ELF-1 (cell line): ENCODE measurements at places on chromosomes 4 and X.

DNA sequence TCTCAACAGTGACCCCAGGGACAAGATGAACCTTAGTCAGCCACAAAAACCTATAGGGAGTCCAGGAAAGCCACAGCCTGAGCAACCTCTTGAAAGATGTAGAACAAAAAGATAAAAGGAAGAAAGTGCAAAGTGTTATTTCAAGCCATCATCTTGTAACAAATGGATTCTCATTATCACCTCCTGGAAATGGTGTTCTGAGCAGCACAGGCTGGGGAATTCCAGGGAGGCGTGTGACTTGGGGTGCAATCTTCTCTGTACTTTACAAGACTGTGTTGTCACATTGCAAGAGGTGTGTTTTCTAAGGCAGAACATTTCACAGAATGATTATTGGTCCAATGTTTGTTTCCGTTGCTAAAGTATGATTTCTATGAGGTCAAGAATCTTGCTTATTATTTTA lies 214.0 kb downstream of the DHRSX start:
- no peak for DNase-seq

DNA sequence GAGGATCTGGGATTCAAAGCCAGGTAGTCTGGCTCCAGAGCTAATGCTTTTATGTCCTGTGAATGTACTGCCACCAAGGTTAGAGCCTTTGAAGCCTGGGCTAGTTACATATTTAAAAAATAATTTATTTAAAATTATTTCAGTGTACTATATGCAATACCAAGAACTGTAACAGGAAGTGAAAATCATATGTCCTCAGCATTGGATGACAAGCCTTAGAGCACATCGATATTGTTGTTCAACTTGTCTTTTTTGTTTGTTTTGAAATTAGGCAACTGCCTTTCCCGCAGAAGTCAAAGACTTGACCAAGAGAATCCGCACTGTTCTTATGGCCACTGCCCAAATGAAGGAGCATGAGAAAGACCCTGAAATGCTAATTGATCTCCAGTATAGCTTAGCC lies 73.1 kb upstream of the IL13RA1 start:
- no peak for DNase-seq

DNA sequence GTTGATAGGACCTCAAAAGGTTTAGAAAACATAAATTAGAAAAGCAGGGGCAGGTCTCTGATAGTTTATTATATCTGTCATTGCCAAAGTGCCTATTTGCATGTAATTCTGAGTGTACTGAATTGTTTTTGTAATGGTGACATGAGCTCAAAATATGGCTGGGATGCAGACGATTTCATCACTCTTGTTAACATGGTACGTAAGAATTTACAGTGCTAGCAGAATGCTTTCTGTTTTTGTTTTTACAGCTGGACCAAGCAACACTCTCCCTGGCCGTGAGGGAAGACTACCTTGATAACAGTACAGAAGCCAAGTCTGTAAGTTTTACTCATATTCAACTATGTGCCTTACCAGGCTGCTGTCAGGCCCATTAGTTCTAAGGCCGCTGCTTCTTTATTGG lies 58.1 kb downstream of the PHEX start:
- no peak for DNase-seq

DNA sequence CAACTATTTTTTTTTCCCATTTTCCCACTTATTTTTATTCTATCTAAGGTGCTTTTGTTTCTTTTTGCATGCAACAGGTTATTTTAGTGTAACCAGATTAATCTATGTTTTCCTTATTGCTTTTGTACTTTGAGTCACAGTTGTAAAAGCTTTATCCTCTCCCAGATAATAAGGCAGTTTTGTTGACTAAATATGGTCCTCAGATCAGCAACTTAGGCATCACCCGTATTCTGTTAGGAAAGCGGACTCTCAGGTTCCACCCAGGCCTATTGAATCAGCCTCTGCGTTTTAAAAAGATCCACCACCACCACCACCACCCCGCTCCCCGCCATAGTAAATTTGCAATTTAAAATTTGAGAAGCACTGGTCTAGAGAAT lies 58.6 kb upstream of the USP9X start:
- no peak for DNase-seq

GRCh38 chr4:100870940-100871772 lies 353.3 kb upstream of the EMCN start:
- no peak for DNase-seq

GRCh38 chrX:9515973-9516538 lies 51.2 kb downstream of the TBL1X start:
- no peak for DNase-seq

GRCh38 chr4:38468339-38468866 lies 195.6 kb upstream of the KLF3 start:
- DNase-seq, result no peak

DNA sequence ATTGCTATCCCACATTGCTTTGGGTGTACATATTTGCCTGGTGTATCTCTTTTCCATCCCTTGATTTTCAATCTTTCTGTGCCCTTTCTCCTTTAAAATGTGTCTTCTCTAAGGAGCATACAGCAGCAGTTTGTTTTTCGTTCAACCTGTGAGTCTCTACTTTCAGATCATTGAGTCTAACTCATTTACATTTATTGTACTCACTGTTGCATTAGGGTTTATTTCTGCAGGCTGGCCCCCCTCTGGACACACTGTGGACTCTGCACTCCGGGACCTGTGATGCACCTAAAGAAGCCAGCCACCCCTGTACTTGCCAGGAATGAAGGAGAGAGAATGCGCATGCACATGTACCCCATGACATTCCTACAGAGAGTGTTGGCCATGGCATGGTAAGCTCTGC lies 93.0 kb downstream of the FAM53A start:
- no peak for DNase-seq

- no peak for DNase-seq
These were observed 40.8 kb downstream of the PSAPL1 start for GRCh38 chr4:7393601-7394575.

- no peak for DNase-seq
These were observed 29.6 kb downstream of the PDK3 start for GRCh38 chrX:24494647-24495075.

- no peak for DNase-seq
These were observed 1900.0 kb downstream of the C4orf33 start for GRCh38 chr4:130995988-130996387.

GRCh38 chrX:112849016-112849415 lies 8.4 kb upstream of the AMOT start:
- no peak for DNase-seq

DNA sequence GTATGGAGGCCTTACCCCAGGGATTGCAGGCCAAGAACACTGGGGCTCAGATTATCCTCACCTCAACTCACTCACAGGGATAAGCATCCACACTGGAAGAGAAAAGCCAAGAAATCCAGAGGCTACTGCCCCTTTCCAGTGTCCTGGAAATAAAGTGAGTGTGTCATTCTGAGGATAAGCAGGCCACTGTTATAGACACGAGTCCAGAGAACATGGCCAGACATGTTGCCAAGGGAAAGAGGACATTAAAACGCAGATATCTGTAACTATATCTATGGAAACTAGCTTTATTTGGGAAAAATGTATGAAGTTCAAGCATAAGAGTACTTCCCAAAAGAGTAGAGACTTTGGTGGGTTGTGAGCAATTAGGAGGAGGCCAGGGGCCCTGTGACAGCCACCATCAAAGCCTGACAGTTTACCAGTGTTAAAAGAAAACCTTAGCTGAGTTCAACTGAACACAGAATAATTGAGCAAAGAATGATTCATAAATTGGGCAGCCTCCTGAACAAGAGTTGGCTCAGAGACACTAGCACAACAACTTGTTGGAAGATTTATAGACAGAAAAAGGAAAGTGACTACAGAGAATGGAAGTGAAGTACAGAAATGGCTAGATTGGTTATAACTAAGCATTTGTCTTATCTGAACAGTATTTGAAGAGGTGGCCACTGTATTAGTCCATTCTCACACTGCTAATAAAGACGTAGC lies 1222.2 kb downstream of the STIM2 start:
- DNase-seq, result no peak

GRCh38 chr4:143736861-143737260 lies 36.4 kb upstream of the FREM3 start:
- no peak for DNase-seq

- no peak for DNase-seq
These were observed 233.0 kb downstream of the DKK2 start for GRCh38 chr4:106803083-106803482.

GRCh38 chr4:27703771-27704170 lies 843.1 kb downstream of the STIM2 start:
- no peak for DNase-seq

- DNase-seq, result no peak
These were observed 562.8 kb upstream of the IGFBP7 start for GRCh38 chr4:57672846-57673433.

- DNase-seq, result no peak
These were observed 160.9 kb upstream of the GIMD1 start for GRCh38 chr4:106529348-106530023.

DNA sequence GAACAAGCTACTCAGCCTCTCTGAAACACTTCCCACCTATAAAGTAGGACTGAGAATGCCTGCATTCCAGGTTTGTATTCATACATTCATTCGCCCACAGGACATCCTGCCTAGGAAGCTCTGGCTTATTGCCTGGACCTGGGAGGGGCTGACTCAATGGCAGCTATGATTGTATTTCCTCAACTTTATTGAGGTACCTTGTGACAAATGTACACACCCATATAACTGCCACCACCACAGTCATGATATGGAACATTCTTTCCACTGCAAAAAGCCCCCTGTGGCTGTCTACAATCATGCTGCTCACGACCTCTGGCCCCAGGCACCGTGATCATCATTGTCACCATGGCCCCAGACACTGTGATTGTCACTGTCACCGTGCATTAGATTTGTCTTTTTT lies 68.3 kb downstream of the ABLIM2 start:
- no peak for DNase-seq

GRCh38 chrX:116526010-116526409 lies 63.2 kb upstream of the CT83 start:
- DNase-seq, result no peak

- DNase-seq, result no peak
These were observed 17.2 kb upstream of the FAT1 start for GRCh38 chr4:186740822-186741221.

- DNase-seq, result no peak
These were observed 20.7 kb upstream of the MAB21L2 start for GRCh38 chr4:150561143-150561737.

GRCh38 chr4:108055787-108056186 lies 66.1 kb downstream of the HADH start:
- DNase-seq, result no peak

DNA sequence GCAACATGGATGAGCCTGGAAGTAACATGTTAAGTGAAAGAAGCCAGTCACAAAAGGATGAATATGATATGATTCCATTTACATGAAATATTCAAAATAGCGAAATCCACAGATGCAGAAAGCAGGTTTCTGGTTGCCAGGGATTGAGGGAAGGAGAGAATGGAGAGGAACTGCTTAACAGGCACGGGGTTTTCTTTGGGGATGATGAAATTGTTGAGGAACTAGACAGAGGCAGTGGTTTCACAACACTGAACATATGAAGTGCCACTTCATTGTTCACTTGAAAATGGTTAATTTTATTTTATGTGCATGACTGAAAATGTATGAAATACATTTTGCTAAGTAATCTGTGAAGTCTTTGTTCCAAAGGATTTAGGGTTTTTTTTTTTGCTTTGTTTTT lies 182.5 kb upstream of the TBL1X start:
- no peak for DNase-seq

DNA sequence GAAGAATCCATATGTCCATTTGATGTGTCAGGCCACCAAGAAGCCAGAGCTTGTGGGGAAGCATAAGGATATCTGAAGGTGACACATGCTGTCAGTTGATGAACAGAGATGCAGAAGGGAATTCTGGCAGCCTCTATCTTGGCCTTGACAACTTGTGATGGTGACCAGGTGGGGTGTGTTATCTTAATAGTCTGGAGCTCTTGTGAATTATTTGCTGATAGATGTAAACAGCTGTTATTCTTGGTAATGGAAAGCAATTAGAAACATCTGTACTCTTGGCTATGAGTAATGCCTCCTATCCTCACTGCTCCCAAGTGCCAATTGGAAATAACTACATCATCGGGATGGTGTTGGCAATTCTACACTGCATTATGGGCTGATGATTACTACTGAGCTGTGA lies 51.9 kb downstream of the NAA11 start:
- DNase-seq, result no peak

DNA sequence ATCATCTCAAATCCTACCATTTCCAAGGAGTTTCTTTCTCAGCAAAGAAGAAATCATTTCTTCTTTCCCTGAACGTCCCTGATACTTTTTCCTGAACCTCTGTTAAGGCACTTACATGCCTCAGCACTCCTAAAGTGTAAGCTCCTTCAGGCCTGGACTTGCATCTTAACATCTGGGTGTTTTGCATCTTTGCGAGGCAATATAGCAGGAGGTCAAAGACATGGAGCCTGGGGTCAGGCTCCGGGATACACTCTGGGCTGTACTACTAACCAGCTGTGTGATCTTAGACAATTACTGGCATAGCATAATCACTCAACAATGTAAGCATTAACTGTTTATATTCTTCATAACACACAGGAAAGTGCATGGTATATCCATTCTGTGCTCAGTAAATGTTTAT lies 275.5 kb upstream of the BOD1L1 start:
- no peak for DNase-seq

DNA sequence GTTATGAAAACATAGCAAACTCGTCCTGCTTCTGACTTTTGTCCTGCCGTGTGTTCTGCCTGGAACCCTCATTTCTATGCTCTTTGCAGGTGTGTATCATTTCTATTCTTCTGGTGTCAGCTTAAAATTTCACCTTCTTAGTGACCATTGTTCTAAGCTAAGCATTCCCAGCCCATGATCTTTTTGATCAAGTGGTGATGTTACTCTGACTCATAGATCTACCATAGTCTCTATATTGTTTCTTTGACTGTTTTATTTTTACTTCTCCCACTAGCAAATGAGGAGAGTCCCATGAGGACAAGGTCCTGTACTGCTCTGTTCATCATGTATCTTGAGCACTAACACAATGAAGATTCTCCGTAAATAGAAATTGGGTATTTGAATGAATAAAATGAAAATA lies 14.1 kb upstream of the CXCL6 start:
- no peak for DNase-seq

DNA sequence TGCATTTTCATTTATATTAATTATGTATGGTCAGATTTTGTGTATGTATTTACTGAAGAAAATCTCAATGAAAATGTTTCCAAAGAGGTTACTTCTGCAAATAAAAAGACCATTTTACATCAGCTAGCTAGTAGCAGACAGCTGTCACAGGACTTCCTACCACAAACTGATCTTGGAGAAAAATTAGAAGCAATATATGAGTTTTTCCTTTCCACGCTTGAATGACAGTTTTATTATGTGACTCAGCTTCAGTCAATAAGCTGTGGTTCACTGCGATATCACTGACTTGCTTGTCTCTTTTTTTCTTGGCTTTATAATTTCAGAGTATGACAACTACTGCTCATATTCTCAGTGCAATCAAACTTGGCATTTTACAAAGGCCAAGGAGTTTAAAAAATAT lies 787.4 kb upstream of the GALNTL6 start:
- no peak for DNase-seq

- no peak for DNase-seq
These were observed 107.9 kb downstream of the LDB2 start for GRCh38 chr4:16790508-16790907.

GRCh38 chr4:2537011-2537830 lies 774 bp downstream of the FAM193A start:
- DNase-seq, result peak; percentile 57
